ENCODE measurements at places on chromosomes 11 and 22. TPM values are rescaled to one million over a fixed set of nuclear protein-coding genes. Genes with fewer than 3 reads are reported as not detected.

Gene OR51I1
- not detected for total RNA-seq

Gene CSF2RB
- total RNA-seq, result 0.52 TPM

Gene CDK2AP2
- 25.0 TPM for total RNA-seq

Gene GRAP2
- total RNA-seq, result not detected

Gene PACS1
- 75.8 TPM for total RNA-seq

Gene FBLN1
- total RNA-seq, result 150 TPM

Gene APOL6
- 9.4 TPM for total RNA-seq

Gene MTFP1
- total RNA-seq, result 10.4 TPM

Gene TRIM51
- total RNA-seq, result not detected

Gene BIK
- total RNA-seq, result not detected

Gene CECR2
- total RNA-seq, result 0.03 TPM

Gene ANGPTL5
- total RNA-seq, result not detected

Gene MUC15
- not detected for total RNA-seq

Gene UBQLN3
- total RNA-seq, result 0.10 TPM

Gene ANO1
- 3.8 TPM for total RNA-seq

Gene TTC36
- total RNA-seq, result 1.3 TPM

Gene VPREB3
- total RNA-seq, result not detected
